ENCODE measurements at places on chromosomes 2 and 18.

GRCh38 chr2:236562434-236562833 is 7.2 kb upstream of the ACKR3 start:
- DNase-seq, result no peak

GRCh38 chr2:29275186-29275585 is 160.0 kb downstream of the CLIP4 start:
- DNase-seq, result no peak

DNA sequence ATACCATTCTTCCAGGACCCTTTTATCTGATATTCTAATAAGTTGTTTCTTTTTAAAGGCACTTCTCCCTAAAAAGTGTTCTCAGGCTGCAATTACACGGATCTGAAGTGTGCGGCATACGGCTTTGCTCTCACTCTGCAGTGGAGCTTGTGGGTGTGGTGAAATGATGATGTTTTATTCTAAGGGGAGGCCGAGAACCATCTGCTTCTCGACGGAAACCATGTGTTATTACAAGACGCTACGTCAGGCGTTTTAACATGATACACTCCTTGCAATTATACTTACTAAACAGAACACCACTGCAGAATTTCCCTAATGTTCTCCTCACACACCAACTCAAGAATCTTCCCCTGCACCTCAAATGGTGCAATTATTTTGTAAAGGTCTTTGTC is 34.9 kb upstream of the CTDP1 start:
- DNase-seq, result no peak

- no peak for DNase-seq
These were observed 684 bp upstream of the ZCCHC2 start for GRCh38 chr18:62522178-62522503.

DNA sequence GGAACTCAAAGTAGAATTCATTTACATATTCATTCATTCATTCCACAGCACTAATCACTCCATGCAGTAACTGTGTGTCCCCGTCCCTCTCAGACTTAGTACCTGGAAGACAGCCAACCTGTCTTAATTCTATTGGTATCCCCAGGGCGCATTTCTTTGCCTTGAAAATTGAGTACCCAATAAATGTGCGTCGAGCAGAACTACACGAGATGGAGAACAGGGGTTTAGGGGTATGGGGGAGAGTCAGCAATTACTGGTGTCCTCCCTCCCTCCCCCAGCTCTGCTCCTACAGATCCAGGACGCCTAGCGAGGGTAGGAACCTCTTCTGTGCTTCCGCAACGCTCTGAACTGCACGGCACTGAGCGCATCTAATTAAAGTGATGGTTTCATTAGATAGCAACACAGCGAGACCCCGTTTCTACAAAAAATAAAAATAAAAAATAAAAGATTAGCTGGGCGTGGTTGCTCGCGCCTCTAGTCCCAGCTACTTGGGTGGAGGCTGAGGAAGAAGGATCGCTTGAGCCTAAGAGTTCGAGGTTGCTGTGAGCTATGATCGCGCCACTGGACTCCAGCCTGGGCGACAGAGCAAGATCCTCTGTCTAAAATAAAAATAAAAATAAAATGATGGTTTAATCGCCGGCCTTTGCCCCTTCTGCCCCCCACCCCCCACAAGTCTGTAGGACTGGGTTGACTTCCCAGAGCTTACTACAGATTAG is 614 bp upstream of the FKBP1B start:
- no peak for DNase-seq

- no peak for DNase-seq
These were observed 5.4 kb downstream of the HS6ST1 start for GRCh38 chr2:128313091-128313836.

DNA sequence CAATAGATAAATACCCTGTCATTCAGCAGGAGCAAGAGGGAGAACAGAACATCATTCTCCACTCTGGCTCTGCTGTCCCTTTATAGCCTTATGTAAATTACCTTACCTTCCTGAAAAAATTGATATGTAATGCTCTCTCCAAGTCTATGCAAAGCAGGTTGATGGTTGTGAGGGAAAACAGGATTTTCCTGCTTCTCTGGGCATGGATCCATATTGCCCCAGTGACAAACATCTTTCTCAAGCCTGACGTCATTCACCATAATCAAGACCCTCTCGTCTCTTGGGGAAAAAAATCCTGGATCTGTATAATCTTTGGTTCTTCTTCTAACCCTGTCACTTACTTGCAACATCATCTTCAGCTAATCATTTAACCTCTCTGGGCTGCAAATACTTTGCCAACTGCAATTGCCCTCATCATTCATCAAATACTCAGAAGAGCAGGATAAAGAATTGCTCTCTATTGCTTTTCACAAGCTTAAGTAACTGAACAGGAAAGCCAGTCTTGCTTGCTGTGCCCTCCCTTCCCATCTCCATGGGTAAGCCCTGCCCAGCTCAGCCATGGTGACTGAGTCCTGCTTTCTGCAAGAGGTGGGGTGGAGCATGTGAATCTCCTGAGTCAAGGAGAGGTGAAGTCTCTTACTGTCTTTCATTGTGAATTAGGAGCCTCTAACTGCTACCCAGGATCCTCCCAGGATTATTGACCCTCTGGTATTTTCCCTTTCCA is 123.7 kb upstream of the KLF7 start:
- no peak for DNase-seq

- no peak for DNase-seq
These were observed 80.0 kb downstream of the COPS8 start for GRCh38 chr2:237165405-237166276.

GRCh38 chr2:84234103-84234502 is 225.0 kb downstream of the SUCLG1 start:
- DNase-seq, result no peak
